ENCODE measurements at places on chromosomes 7 and 10. TPM values are rescaled to one million over a fixed set of nuclear protein-coding genes. Genes with fewer than 3 reads are reported as not detected.

DNA sequence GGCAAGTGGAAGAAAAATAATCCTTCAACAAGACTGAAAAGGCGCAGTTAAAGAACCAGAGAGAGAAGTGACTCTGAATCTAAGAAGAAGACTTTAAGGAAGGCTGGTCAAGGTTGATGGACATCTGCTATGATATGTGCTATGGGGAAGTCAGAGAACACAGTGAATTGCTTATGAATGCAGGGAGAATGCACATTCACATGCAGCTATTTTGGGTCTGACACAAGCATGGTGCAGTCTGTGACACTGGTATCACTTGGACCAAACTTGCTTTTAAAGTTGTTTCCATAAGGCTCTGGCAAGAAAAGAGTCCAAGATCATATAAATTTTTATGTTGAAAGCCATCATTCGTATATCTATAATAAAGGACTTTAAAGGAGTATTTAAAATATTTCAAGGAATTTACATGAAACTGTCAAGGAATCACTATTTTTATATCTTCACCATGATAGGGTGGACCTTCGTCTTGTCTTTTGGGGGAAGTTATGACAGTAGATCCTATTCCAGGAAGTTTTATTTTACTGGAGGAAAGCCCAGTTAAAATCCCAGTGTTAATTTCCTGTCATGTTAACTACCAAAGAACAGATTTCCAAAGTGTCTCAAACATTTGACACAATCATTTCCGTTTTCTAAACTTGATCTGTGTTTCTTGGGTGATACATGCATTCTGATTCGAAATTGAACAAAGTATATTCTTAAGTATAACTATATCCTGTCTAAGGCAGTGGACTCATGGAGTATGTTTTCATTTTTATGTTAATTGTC, 239.6 kb downstream of the SDK1 start:
- no peak for DNase-seq
- H3K27me3 ChIP-seq: no peaks in the 10 kb centered on the region
- H3K4me3 ChIP-seq: no peak overlapping the region
- no peak overlapping the region for H3K27ac ChIP-seq
- no peaks in the 10 kb centered on the region for H3K36me3 ChIP-seq

DNA sequence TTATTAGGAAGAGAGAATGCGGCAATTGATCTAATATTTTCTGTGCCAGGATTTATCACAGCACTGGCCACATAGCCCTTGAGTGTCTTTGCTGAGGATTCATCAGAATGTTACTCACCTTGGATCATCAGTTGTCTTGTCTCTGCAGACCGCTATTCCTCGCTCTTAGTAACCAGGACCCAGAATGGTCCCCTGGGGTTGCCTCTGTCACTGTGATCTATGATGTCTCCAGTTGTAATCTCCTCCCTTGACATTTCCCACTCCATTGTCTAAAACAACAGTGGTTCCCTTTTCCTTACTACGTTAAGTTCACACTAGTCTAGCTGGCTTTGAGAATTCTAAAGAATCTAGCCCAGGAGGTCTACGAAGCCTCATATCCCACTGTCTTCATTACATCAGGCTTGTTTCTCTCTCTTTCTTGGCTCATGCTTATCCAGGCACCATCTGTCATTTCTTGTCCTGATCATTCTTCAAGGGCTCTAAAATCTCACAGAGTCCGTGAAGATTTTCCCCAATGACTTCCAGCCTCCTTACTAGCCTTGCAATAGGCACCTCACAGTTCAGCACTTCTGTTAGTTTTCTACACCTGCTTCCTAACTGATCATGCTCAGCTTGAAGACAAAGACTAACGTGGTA, 125.8 kb downstream of the CUBN start:
- no peak overlapping the region for H3K4me3 ChIP-seq
- H3K27ac ChIP-seq: peak overlapping the region; percentile 82
- H3K27me3 ChIP-seq: no peaks in the 10 kb centered on the region
- H3K4me1 ChIP-seq: peaks cover 49% of the 10 kb centered on the region
- no peak for DNase-seq
- H3K36me3 ChIP-seq: no peaks in the 10 kb centered on the region

GRCh38 chr7:78441737-78442136, 643.2 kb downstream of the PHTF2 start:
- DNase-seq: no peak
- H3K36me3 ChIP-seq: no peaks in the 10 kb centered on the region
- H3K27ac ChIP-seq: no peak overlapping the region

Gene MBL2
- polyA plus RNA-seq: not detected

DNA sequence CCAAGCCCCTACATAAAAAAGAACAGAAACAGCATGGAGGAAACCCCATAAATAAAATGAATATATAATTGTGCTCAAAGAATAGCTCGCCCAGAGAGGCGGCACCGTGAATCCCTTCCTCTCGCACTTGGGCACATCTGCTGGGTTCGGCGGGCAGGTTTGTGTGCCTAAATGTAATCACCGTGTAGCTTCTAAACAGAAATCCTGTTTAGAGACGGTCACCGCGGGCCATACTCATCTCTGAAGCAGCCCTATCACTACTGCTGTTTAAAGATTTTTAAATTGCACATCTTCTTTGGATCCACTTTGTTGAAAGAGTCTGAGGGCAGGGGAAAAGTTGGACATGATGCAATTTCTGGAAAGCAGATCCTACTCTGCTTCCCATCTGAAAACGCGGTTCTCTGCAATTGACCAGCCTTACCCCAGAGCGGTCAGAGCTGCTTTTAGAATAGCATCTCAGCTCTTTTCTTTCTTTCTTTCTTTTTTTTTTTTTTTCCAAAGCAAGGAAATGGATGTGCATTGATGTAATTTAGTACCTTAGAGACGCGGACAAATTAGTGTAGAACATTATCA, 6.4 kb downstream of the DRGX start:
- peaks cover 9% of the 10 kb centered on the region for H3K27me3 ChIP-seq
- no peaks in the 10 kb centered on the region for H3K4me1 ChIP-seq
- no peak for DNase-seq
- no peak overlapping the region for H3K4me3 ChIP-seq
- H3K27ac ChIP-seq: no peak overlapping the region
- H3K36me3 ChIP-seq: no peaks in the 10 kb centered on the region

Gene METTL27
- not detected for polyA plus RNA-seq

- H3K27ac ChIP-seq: no peak overlapping the region
- H3K4me3 ChIP-seq: no peak overlapping the region
- H3K36me3 ChIP-seq: no peaks in the 10 kb centered on the region
- H3K4me1 ChIP-seq: no peaks in the 10 kb centered on the region
- H3K27me3 ChIP-seq: no peaks in the 10 kb centered on the region
These were observed 285.6 kb downstream of the FZD1 start for GRCh38 chr7:91549878-91550277.

- no peak overlapping the region for H3K27ac ChIP-seq
- H3K27me3 ChIP-seq: no peaks in the 10 kb centered on the region
- no peak overlapping the region for H3K4me3 ChIP-seq
- H3K4me1 ChIP-seq: no peaks in the 10 kb centered on the region
- no peak for DNase-seq
These were observed 218.6 kb downstream of the THSD7A start for GRCh38 chr7:11613292-11613930.

Gene PRPS1L1
- polyA plus RNA-seq: not detected

Gene ZNF37A
- 2.0 TPM for polyA plus RNA-seq

Gene GBX1
- not detected for polyA plus RNA-seq

DNA sequence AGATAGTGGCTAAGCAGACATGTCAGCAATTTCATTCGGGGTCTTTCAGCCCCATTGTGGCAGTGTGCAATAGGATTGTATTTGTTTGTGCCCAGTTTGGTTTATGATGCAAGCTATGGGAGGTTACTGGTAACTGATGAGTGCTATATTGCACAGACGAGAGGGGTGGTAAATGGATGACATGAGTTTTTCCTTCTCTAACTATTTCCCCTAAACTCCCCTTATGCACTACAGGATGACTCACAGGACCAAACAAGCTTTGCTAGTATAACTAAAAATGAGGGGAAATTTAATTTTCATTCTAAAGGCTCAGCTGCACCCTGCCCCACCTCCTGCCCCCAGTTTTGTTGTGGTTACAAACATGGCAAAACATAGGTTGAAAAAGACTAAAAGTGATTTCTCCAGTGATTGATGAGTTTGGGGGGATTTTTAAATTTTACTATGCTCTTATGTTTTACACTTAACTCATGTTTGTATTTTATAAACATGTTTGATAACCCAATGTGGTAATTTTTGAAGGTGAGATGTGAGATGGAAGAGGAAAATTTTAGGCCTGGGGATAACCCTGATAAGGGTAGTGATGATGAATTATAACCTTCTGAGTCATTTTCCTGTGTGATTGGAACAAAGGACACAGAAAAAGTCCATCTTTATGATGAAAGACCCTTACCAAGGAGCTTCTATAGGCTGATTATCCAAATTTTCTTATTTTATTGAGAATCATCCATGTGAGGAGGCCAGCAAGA, 60.8 kb upstream of the NAMPT start:
- DNase-seq: no peak
- no peaks in the 10 kb centered on the region for H3K27me3 ChIP-seq
- H3K4me1 ChIP-seq: peaks cover 26% of the 10 kb centered on the region
- H3K36me3 ChIP-seq: no peaks in the 10 kb centered on the region

Gene SMKR1
- polyA plus RNA-seq: 2.4 TPM

DNA sequence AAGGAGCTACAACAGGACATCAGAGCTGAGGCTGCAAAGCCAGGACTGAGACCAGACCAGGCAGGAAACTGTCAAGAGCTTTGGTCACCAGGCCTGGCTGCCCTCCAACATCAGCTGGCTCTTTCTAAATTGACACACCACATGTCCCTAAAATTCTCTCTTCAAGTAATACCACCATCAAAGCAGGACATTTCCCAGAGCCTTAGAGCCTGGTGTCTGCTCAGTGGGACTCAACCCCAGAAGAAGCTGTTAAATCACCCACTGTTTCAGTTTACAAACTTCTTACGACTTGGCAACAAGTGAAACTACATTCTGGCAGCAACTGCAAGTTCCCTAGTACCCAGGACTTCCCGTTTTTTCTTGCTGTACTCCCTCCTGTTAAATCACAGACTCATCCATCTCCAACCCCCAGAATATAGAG, 3.8 kb upstream of the IL6 start:
- peaks cover 17% of the 10 kb centered on the region for H3K4me1 ChIP-seq
- no peak overlapping the region for H3K4me3 ChIP-seq
- H3K27me3 ChIP-seq: no peaks in the 10 kb centered on the region
- H3K27ac ChIP-seq: no peak overlapping the region
- no peak for DNase-seq
- H3K36me3 ChIP-seq: no peaks in the 10 kb centered on the region

Gene LOXL4
- 0.10 TPM for polyA plus RNA-seq

DNA sequence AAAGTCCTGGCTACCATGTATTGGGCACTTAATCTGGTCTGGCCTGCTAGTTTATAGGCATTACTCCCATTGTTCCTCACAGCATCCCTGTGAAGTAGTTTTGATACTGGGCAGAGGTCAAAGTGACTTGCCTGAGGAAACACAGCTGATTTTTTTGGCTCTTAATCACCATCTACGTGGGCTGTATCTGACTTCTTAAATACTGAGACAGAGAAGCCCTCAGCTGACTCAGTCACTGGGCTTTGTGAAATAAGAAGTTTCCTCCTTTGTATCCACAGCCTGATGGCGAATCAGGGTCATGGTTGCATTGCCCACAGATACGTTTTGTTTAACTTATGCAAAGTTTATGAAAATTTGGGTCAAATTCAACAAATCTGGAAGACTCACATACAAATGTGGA, 13.2 kb downstream of the TACR2 start:
- DNase-seq: no peak
- H3K36me3 ChIP-seq: peaks cover 33% of the 10 kb centered on the region
- no peak overlapping the region for H3K27ac ChIP-seq
- no peaks in the 10 kb centered on the region for H3K27me3 ChIP-seq

DNA sequence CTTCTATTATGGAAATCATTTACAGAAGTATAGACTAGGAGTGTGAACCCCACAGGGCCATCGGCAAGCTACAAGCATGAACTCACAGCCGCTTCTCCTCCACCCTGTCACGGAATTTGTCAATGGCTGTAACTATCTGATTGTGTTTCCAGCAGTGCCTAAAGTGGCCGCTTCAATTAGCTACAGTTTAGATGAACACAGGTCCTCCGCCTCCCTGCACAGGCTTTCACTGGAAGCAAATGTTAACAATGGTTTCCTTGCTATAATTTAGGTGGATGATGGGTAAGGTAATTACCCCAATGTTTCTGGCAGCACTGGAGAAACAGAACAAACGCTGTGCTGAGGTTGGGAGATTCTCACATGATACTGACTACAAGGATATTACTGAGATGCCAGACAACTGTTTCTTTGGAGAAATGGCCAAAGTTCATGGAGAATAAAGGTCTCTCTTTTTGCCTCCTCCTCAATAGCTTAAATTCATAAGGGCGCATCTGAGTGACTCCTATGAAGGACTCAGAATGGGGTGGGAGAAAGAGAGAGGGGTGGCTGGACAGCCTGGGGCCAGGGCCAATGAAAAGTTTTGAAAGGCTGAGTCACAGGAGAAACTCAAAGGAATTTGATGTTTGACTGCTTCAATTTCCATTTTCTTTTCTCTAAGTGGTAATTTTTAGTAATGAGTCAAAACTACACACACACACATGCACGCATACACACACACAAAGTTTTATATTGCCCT, 78.9 kb downstream of the SVIL start:
- H3K36me3 ChIP-seq: no peaks in the 10 kb centered on the region
- DNase-seq: no peak
- no peak overlapping the region for H3K27ac ChIP-seq
- no peak overlapping the region for H3K4me3 ChIP-seq
- no peaks in the 10 kb centered on the region for H3K27me3 ChIP-seq

Data from CD4-positive, alpha-beta memory T cell (primary cell).